NCI-H2081 treated with DMSO at 0.1 percent for 48 hours (cell line): ENCODE measurements at places on chromosomes 2 and 18.

- no peak for DNase-seq
Observed at GRCh38 chr2:12728221-12728777, 11.6 kb downstream of the TRIB2 start.

DNA sequence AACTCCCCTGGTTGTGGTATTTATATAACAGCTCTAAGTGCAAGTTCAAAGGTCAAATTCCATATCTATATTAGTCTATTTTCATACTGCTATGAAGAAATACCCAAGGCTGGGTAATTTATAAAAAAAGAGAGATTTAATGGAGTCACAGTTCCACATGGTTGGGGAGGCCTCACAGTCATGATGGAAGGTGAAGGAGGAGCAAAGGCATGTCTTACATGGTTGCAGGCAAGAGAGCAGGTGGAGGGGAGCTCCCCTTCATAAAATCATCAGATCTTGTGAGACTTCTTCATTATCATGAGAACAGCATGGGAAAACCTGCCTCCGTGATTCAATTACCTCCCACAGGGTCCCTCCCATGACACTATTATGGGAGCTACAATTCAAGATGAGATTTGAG lies 179.6 kb upstream of the FBXO11 start:
- no peak for DNase-seq

DNA sequence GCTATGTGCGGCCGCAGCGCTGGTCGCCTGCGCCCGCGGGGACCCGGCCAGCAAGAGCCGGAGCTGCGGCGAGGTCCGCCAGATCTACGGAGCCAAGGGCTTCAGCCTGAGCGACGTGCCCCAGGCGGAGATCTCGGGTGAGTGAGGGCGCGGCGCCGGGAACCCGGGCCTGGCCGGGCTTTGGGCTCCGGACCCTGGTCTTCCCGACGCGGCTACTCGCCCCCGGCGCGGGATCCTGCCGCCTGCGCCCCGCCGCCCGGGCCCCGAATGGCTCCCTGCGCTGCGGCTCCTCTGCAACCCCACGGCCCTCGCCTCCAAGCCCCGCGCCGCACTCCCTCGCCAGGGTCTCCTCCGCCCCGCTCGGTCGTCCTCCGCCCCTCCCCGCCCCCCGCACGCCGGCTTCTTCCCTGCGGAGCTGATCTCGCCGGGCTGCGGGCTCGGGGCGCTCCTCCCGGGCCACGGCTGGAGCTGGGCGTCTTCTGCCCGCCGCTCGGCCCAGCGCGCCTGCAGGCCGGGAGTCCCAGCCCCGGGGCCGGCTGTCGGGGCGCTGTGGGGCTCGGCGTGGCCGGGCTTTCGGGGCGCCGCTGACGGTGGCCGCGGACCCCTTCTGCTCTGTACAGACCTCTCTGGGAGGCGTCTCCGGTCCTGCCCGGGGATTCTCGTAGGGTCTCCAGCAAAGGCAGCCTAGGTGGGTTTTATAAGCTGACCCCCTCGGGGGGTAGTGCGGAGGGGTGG lies 652 bp downstream of the GPC1 start:
- no peak for DNase-seq

- no peak for DNase-seq
Observed at GRCh38 chr2:240949791-240950705, 43.9 kb downstream of the CROCC2 start.

GRCh38 chr18:6929370-6930102 lies 188.1 kb downstream of the LAMA1 start:
- DNase-seq = no peak

DNA sequence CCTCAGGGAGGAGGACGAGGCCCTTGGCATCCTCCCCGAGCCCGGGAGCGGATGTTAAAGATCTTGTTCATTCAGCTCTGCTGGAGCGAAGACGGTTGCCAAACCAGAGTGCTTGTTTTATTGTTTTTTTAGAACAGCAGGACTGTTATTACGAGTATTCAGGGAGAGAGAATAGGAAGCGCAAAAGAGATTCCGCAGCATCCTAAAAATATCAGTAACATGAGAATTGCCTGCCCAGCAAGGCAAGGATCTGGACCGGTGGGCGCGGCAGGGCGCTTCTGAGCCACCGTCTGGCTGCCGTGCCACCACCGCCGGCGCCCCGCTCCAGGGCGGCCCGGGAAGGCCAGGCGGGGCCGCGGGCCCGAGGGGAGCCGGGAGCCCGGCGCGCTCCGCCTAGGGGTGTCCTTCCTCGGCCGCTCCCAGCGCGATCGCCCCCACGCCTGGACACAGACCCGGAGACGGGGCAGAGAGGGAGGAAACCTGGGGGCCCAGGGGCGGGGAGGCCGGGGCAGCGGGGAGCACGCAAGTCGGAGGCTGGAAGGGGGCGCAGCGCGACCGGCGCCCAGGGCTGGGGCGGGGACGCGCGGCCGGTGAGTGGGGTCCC lies 843 bp downstream of the CYS1 start:
- DNase-seq = no peak

- no peak for DNase-seq
Observed at GRCh38 chr18:6251084-6251483, 163.6 kb downstream of the L3MBTL4 start.

GRCh38 chr2:239253264-239253663 lies 147.6 kb downstream of the HDAC4 start:
- DNase-seq = no peak

DNA sequence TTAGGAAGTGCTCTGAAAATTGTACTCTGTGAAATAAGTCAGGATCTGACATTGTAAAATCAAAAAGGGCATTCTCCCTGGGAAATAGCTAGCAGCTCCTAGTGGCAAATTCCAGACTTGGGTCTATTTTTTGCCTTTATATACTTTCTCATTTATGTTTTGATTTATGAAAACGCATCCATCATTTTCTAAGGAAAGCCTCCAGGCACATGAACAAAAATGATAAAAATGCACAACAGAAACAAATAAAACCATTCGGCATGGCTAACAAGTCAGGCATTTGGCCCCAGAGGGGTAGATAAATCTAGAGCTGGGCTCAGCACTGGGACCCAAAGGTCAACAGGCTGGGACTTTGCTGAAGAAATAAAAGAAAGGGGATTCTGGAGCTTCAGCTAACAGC lies 167.0 kb downstream of the BCL11A start:
- DNase-seq = no peak

DNA sequence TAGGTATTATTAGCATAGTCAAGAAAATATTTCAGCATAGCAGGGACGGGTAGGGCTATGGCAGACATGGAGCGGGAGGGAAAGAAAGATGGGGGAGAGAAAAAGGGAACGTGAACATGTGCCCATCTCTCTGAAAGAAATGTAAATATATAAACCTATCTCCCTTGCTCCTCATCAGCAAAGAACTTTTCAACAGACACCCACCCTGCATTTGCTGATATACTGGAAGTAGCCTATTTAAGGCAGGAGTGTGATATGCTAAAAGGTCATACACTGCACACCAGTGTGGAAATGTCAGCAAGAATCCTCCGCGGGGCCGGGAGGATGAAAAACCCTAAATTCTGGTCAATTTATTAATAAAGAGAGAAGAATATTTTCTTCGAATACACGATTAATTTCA lies 1.7 kb downstream of the MBOAT2 start:
- DNase-seq = no peak

- no peak for DNase-seq
Observed at GRCh38 chr2:188308483-188308882, 16.8 kb downstream of the GULP1 start.

- no peak for DNase-seq
Observed at GRCh38 chr2:193985272-193985671, 1671.8 kb upstream of the SLC39A10 start.

GRCh38 chr2:30981096-30981495 lies 157.1 kb downstream of the GALNT14 start:
- DNase-seq = no peak

GRCh38 chr2:120949027-120949956 lies 213.6 kb downstream of the GLI2 start:
- no peak for DNase-seq

GRCh38 chr2:177165721-177166711 lies 46.6 kb upstream of the HNRNPA3 start:
- no peak for DNase-seq

DNA sequence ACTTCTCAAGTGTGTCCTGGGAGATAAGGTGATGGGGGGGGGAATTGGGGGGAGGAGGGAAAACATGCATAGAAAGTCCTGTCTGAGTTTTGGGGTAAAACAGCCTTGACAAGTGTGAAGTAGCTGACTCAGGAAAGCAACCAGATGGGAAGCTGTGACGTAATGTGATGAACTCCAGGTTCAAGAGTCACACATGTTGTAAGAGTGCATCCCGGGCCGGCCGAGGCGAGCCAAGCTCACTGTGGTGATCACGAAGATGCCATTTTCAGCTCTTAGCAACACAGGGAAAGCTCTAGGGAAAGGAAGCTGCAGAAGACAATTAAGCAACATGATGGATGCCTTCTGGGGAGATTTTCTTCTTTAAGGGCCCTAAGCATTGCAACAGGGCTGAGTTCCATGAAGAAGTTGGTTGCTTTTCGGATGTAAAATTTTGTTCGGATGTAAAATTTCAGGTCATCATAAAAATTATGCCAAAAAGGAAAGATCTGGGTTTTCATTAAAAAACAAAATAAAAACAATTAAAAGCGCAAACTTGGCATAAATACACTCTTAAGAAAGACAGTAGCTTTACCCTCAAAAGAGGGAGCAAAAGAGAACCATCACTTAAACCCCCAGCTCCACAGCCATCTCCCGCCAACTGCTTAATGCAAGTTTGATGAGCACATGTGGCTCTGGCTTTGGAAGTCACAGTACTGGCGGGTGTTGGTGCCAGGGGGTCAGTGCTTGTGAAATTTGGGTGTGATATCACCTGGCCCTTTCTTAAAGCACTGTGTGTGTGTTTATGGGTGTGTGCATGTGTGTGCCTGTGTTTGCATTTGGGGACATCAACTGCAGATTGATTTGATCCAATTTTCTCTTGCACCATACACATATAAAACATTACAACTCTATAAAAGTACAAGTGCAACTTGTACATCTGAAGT lies 19.1 kb downstream of the SERTAD2 start:
- no peak for DNase-seq

DNA sequence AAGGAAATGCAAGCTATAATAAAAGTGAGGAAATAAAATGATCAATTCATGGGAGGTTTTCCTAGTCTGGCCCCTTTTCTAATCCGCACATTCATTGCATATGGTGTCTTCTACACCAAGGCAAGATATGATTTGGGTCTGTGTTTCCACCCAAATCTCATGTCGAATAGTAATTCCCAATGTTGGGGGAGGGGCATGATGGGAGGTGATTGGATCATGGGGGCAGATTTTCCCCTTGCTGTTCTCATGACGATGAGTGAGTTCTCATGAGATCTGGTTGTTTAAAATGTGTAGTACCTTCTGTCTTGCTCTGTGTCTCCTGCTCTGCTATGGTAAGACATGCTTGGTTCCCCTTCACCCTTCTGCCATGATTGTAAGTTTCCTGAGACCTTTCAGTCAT lies 315.4 kb downstream of the CYRIA start:
- DNase-seq = no peak

DNA sequence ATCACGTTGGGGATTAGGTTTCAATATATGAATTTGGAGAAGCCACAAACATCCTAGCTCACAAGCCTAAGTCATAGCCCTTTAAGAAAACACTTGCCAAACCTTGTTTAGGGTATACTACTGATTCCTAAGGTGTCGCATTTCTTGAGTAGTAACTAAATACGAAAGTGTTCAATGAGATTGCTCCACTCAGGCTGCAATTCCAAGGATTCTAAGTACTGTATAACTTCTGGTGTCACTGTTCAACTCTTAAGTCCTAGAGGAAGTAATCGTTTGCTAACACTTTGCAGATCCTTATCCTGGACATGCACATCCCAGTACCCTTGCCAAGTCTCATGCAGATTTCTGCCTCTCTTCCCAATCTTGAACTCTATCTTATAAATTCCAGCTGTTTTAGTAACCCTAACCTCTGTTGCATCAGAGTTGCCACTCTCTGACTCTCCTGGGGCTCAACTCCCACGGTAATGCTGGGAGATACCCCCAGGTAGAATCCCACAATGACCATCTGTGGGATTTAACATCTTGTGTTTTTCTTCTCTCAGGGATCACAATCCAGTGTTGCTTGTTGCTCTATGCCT lies 122.4 kb downstream of the HIBCH start:
- no peak for DNase-seq

DNA sequence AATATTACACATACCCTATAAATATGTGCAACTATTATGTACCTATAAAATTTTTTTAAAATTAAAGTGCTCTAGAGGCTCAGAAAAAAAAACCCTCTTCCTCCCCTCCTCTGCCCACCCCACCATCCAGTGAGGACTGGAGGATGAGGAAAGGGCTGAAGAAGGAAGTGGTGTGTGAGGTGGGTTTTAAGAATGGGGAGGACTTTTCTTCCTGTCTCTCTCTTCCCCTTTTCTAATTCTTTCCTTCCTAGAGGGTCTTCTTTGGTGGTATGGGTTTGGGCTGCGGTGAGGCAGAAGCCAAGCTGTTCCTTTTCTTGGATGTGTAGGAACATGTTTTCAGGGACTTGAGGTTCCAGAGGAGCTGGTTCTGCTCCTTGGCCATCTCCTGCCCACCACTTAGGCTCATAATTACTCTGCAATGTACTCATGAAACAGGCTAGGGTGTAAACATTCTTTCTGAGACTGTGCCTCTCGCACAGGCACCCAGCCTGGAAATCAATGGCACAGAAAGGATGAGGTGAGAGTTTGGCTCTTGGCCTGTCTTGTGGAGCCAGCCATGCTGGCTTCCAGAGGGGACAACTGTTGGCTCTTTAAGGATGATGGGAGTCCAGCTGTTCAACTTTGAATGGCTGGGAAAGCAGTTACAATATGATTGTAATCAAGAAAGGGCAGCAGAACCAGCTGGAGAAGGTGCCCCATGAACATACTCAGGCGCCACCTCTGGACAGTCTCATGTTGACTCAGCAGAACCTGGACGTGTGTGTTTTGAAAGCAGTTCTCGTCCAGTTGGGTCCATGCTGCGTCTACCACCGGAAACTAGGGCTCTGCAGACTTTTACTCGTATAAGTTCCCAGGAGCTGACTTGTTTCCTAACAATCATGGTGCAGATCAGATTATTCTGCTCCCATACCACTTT lies 38.3 kb downstream of the IL1RL2 start:
- DNase-seq = no peak
